ENCODE measurements at places on chromosomes 5 and 9.
A peak's percentile ranks its signal among the peaks of the same experiment; 100 is the strongest.

GRCh38 chr9:86454701-86455615, 100.7 kb upstream of the TUT7 start:
- DNase-seq = no peak

DNA sequence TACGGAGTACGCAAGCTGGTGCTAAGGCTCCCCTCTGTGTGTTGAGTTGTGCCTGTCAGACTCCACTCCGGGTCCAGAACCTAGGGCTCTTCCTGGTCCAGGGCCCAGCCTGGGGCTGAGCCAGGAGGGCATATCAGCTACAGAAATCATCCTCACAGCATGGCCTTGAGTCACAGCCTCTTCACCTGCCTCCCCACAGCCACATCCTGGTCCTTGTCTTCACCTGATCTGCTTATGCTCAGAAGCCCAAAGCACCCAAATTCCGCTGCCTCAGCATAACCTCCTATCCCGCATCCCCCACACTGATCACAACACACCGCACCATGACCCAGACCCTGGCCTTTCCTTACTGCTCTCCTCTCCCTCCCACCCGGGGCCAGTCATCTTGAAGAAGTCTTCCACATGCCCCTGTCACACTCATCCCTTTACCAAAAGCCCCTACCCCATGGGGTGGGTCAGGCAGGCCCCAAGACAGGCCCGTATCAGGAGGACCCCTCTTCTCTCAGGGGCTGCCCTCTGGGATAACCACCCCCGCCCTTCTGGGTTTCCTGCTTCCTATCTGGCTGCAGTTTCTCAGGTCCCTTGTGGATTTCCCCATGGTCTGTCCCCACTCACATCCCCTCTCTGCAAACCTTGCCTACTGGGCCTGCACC, 1.3 kb upstream of the IL3 start:
- peak; percentile 9 for DNase-seq

DNA sequence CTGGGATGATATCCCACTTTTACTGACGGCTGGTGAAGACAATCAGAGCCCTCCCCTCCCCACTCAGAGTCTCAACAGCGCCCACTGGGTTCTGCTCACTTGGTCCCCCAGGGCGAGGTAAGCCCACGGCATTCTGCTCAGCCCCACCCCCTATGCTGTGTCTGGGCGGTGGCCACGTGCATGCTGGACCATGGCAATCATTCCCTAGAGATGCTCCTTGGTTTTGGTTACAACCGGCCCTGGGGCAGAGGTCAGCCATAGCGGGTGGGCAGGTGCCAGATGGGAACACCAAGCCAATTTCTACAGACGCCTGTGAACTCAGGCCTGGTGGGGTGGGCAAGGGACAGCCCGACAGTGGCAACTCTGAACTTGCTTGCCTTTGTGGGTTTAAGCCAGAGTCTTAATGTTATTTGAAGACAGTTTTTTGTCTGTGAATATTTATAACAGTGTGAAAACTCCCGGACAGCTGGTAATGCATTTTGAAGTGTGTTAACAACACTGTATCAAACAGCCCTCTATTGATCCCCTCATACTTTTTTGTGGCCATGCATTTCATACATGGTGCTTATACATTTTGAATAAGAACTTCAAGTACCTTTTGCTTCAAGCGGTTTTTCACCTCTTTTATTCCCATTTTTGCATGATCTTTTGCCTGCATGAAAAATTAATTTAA, 94.2 kb downstream of the CRB2 start:
- DNase-seq = no peak

- DNase-seq = no peak
These were observed 3.2 kb downstream of the ZNF131 start for GRCh38 chr5:43123887-43124286.

Data from progenitor cell of endocrine pancreas (in vitro differentiated cells).